ENCODE measurements at places on chromosomes 7 and 10.

DNA sequence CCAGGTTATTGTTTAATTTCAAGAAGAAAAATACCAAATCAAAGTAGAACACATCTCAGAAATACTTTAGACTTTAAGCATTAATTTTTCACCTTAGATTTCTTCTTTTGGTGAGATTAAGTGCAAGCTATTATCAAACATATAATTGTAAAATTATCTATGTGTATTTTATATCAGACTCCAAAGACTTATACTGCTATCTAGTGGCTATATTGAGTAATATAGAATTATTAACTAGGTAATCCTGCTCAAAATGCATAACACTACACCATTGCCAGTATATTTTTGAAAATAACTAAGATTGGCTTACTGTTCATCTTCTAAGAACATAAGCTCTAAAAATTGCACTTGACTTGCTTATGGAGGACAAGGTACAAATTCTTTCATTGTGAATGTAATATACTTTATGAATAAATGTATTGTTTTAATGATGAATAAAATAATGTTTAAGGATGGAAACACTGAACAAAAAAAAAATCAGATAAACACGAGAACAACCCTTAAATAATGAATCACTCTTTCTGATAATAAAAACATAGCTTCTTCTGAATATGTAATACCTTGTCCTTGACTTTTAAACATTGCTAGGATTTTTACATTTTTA lies 86.7 kb upstream of the GNAI1 start:
- no peak for DNase-seq

- DNase-seq = no peak
Observed at GRCh38 chr10:78042752-78043104, 9.1 kb downstream of the RPS24 start.

DNA sequence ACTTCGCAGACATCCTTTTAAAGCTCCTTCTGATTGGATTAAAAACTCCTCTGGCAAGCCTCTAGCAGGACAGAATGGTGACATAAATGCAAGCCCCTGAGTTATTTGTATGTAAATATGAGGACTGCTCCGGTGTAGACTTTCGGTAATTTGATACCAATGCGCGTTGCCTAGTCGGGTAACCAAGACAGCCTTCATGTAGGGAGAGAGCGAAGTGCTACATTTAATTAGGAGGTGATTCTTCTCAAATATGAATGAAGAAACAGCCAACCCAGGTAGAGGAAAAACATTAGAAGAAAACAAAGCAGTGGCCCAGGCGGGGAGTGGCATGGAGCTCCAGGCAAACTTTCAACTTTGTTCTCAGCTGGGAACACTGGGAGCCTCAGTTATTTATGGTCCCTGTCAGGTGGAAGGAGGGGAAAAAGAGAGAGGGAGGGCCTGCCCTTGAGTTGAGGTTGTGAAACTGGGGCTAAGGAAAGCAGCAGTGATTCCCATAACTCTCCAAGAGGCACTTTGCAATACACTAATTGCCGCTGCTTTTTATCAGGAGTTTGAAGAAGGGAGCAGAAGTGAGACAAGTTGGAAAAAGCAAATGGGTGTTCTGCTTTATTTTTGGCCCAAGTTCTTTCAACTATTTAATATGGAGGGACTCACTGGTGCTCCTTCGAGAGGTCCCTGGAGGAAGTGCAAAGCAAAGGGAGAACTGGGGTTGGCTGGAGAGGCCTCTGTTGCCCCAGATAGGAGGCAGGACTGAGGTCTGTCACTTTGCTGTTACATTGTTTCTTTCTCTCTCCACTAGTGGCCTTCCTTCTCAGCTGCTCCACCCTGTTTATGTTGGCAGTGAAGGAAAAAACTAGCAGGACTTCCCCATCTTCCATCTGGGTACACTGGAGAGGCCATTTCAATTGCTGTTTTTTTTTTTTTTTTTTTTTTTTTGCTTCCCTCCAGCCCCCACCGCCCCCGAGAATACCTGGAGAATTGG lies 234.6 kb upstream of the CCDC6 start:
- DNase-seq = no peak

DNA sequence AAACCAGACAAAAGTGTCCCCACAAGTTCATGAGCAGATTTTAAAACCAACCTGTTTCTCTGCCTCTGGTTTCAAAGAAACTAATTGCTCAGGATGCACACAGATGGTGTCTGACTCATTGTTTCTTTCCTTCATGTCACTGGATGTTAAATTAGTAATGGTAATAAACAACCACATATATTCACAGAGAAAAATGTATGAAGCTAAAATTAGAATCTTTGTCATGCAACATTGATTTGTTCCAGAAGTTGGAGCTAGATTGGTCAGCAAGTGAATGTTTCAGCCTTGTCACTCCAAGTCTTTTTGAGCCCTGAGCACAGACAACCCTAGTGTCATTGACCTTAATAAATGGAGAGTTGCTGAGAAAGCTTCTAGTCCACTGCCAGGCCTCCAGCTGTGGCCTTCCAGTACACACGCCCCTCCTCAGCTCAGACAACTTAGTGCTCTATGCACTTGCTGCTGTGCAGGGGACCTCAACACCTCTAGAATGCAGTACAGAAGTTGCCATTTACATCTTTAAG lies 175.9 kb downstream of the CCDC71L start:
- no peak for DNase-seq

GRCh38 chr10:121573538-121573941 lies 24.7 kb downstream of the FGFR2 start:
- no peak for DNase-seq

DNA sequence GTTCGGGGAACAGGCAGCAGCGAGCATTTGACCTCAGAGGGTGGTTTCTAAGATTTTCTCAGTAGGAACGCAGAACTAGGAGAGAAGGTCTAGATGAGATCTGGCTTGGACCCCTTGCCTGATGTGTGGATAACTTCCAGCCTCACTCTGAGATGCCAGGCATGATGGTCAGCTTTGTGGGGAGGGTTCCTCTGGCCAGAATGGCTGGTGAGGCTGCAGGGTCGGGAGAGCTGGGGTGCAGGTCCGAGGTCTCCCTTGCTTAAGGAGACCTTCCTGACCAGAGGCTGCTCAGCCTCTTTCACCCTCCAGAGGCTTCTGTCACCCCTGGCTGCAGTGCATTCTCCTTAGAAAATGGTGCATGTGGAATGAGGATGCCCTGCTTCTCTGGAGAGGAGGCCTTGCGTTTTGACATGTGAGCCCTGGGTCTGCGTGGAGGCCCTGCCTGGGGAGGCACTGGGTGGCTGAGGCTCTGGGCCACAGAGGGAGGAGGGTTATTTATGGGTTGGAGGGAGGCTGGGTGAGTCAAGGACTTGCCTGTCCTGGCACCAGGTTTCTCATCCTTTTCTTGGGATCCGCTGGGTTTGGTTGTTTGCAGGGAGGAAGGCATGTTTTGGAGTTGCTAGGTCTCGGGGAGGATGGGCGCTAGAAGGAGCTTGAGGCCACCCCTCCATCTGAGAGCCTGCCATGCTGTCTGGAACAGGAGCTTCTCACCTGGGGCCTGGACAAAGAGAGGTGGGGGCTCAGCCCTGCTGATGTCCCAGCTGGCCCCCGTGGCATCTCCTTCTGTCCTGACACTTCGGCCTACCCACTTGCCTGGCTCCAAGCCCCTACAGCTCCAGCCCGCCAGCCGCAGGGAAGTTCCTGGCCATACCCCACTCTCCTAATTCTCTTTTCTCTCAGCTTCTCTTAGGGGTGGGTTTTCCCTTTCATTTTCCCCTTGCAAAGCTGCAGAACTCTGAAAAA lies 3.9 kb downstream of the FAM241B start:
- DNase-seq = no peak

DNA sequence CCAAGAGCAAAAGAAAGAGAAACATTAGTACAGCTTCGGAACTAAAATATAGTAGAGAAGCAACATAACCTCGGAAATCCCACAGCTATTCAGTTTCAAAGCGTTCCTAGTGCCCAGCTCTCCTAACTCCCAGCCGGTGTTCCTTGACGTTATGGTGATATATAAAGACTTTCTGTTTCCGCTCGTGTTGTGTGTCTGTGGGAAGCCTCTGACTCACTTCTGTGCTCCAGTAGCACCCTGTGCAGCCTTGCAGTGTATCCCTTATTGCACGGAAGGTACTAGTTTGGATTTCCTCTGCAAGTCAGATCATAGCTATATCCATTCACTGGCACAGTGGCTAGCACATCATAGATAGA lies 535 bp downstream of the ASAH2B start:
- DNase-seq = peak; percentile 3

GRCh38 chr10:112424651-112425050 lies 22.1 kb downstream of the ZDHHC6 start:
- no peak for DNase-seq

DNA sequence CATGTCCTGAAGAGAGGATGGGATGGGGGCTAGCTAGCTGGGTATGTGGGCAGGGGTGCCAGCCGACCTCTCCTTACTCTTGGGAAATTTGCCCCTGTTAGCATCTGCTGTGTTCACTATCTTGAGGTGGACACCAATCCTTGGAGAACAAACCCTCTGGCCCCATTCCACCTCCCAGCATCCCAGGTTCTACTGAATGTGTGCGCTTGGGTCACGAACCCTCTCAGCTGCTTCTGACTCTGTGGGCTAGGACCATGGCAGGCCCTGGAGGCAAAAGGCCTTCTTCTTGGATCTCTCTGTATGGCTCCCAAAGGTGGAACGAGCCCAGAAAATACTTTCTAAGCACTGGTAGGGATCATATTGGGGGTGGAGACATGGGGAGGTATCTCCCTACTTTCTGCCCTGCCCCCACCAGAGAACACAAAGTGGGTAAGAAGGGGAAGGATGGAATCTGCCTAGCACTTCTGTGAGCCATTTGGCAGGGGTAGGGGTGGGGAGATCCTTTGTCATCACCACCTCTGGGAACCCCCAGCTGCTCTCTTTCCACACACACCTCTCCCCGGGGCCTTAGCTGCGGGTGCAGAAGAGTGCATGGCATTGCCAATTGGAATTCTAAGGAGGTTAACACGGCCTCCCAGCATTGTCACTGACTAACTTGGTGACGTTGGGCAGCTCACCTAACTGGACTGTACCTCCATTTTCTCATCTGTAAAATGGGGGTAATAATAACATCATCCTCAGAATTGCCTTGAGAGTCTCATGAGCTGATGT lies 7.7 kb downstream of the UNC5B start:
- DNase-seq = no peak

DNA sequence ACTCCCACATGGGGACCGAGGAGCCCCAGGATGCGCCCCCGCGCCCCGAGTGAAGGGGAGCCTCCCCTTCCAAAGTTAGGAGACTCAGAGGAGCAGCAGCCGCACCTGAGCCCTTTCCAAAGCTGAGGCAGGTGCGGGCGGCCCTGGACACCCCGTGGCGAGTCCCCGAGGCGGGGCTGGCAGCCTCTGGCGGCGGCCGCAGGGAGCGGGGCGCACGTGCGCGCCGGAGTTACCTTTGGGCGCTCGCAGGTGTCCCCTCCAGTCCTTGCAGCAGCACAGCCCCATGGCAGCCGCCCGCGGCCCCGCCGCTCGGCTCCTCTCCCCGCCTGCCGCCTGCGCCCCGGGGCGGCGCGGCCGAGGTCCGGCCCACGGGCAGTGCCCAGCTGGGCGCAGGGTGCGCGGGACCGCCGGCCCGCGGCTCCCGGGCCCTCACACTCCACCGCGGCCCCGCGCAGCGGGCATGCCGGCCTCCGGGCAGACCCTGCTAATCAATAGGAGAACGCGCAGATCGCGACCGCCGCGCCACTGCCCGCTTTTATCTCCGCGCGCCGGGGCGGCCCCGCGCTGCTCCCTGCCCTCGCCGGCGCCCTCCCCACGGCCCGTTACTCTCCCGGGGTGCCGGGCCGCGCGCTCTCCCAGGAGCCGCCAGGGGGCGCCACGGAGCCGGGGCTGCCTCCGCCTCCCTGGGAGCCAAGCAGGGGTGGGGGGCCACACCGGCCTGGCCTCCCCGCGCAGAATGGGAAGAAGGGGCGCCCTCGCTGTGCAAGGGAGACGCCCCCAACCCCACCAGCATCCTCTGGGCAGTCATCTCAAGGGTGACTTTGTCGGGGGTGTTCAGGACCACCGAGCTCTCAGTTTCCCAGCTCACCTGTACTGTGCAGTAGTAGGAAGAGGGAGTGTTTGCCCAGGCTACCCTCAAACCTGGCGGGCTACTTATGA lies 80.8 kb downstream of the ARHGAP22 start:
- no peak for DNase-seq

- peak; percentile 68 for DNase-seq
Observed at GRCh38 chr10:104333032-104333727, 5.1 kb downstream of the ITPRIP start.

DNA sequence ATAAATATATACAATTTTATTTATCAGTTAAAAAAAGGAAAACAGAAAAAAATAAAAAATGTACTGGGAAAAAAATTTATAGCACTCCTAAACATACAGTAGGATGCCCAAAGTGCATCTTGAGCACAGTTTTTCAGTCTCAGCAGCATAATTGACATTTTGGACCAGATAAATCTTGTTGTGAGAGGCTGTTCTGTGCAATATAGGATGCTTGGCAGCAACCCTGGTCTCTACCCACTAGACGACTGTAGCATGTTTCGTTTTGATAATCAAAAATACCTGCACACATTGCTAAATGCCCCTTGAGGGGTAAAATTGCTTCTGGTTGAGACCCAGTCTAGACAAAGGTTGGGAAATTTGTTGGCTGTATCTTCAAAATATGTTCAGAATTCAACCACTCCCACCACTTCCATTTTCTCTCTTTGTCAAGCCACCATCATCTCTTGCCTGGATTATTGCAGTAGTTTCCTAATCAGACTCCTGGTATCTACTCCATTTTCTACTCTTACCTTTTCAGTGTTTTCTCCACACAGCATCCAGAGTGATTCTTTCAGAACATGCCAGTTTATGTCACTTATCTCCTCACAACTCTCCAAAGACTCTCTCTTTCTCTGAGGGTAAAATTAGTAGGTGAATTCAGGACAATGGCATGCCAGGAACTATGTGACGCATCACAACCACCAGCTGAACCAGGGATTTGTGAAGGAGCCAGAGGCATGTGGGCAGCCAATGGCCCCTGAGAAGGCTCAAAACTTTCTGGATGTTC lies 91.4 kb downstream of the GPR85 start:
- no peak for DNase-seq

DNA sequence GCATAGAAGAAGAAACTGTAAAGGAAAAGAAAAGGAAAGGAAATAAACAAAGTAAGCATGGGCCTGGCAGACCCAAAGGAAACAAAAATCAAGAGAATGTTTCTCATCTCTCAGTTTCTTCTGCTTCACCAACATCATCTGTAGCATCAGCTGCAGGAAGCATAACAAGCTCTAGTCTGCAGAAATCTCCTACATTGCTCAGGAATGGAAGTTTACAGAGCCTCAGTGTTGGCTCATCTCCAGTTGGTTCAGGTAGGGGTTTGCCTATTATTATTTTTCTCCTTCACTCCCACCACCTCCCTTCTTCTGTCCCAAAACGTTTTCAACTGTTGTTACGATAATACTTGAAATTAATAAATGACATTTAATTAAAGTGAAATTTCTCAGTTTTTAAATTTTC lies 139.6 kb downstream of the MLLT10 start:
- DNase-seq = no peak
